ENCODE measurements at places on chromosomes 5 and 9.

DNA sequence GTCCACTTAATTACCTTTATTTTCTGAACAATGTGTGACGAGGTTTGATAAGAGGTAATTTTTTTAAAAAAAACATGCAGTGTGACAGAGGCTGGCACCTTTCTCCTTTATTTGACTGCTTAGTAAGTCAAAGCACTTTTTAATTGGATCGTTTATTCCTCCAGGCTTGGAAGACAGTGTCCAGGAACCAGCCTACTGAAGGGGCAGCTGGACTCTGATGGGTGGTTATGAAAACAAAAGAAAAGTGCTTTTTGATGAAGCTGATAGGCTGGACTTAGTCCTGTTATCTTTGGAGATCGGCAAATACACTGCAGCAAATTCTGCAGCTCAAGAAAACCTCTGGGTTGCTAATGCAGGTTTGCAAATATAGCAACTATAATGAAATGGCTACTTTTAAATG, 141.7 kb downstream of the DCP2 start:
- DNase-seq = no peak

DNA sequence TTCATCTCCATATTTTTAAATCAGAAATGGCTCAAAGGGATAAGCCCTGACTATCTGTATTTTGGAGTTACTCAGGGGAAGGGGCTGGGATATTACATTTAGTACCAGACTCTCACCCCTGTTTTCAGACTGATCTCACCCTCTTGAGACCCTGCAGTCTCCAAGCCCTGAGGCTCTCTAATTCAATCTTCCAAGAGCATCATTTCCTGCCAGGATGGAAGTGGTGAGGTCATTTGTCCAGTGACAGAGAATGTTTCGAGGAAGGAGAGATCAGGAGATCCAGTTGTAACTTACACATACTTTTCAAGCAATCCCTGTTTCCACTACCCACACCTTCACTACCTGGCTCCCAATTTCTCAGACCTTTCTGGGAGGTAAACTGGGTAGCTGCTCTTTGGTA, 295.5 kb upstream of the EFNA5 start:
- DNase-seq = no peak

GRCh38 chr5:39283231-39283818, 64.0 kb upstream of the FYB1 start:
- DNase-seq = peak; percentile 70

GRCh38 chr9:18124760-18125159, 349.2 kb upstream of the ADAMTSL1 start:
- no peak for DNase-seq

GRCh38 chr5:53643445-53643844, 83.0 kb downstream of the NDUFS4 start:
- no peak for DNase-seq

DNA sequence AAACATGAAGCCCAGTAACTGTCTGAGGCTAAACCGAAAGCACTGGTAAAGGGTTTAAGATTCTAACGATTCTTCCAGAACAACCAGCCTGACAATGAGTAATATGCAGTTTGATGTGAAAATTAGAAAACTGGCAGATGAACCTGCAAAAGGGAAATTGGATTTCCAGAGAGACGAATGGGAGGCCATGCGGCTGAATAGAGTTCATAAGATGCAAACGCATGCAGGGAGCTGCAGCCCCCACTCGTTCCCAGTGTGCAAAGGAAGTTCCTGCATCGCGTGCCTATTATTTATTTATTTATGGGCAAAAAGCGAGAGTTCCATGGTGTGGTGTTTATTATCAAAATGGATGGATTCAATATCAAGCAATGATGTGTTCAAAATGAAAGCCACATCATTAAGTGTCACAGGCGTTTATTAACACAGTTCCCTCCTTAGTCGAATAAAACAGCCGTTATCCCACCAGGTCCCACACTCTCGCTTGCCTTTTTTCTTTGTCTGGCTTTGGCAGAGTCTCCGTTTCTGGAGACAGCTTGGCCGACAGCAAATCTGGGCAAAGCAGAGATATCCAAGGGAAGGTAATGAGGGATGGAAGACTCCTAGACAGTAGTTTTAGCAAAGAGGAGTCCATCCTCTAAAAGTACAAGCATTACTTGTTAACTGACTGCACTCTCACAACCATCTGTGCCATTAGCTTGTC, 451.4 kb downstream of the KDM4C start:
- no peak for DNase-seq

GRCh38 chr5:16081376-16081955, 98.1 kb downstream of the MARCHF11 start:
- no peak for DNase-seq

DNA sequence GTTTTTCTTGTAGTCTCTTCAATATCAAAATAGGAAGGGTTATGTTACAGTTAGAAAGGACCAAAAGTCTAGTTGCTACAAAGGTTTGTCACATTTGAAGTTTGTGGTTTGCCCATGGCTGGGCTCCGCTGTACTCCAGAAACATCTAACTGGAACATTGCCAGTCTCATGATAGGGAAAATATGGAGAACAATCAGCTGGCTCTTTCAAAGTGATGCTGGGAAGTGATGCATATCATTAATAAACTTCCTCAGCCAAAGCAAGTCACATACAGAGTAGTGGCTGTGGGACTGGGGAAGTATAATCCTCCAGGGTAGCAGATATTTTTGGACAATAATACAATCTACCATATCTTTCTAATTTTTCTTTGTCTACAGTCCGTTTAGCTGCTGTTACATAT, 8.8 kb downstream of the BTF3 start:
- no peak for DNase-seq

DNA sequence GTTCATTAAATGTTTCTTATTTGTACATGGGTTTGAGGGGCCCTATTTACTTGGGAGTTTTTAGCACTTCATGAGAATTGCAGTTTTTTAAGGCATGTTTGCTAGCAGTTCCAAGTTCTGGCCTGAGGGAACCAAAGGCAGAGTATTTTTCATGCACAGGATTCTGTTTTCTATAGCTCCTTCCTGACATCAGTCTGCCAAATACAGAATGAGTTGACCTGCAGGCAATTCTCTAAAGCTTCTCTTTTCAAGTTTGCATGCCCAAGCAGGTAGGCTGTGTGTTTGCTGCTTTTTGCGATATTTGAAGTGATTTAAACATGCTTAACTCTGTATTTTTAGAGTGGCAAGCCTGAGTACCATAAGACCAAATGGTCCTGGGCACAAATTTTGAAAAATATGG, 75.8 kb downstream of the AOPEP start:
- no peak for DNase-seq

GRCh38 chr9:78038620-78039300, 7.1 kb upstream of the GNAQ start:
- no peak for DNase-seq

DNA sequence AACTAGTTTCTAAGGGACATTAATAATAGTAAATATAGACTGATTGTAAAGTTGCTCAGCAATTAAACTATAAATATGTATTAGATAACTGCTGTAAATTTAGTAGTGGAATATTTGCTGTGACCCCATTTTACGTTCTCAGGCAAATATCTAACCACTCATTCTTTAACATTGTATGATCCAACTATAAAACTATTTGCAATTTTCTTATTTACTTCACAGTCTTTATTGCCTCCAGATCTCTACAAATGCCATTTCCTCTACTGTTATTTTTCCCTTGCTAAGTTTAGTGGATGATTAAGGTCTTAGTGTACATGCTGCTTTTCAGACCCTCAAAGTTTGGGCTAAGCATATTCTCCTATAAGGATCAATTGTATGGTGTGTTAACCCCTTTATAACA, 526.2 kb upstream of the ST8SIA4 start:
- no peak for DNase-seq

- no peak for DNase-seq
Measured at GRCh38 chr5:125486634-125487033, 740.2 kb upstream of the ZNF608 start.

- no peak for DNase-seq
Measured at GRCh38 chr9:98657897-98658296, 50.8 kb downstream of the GABBR2 start.

DNA sequence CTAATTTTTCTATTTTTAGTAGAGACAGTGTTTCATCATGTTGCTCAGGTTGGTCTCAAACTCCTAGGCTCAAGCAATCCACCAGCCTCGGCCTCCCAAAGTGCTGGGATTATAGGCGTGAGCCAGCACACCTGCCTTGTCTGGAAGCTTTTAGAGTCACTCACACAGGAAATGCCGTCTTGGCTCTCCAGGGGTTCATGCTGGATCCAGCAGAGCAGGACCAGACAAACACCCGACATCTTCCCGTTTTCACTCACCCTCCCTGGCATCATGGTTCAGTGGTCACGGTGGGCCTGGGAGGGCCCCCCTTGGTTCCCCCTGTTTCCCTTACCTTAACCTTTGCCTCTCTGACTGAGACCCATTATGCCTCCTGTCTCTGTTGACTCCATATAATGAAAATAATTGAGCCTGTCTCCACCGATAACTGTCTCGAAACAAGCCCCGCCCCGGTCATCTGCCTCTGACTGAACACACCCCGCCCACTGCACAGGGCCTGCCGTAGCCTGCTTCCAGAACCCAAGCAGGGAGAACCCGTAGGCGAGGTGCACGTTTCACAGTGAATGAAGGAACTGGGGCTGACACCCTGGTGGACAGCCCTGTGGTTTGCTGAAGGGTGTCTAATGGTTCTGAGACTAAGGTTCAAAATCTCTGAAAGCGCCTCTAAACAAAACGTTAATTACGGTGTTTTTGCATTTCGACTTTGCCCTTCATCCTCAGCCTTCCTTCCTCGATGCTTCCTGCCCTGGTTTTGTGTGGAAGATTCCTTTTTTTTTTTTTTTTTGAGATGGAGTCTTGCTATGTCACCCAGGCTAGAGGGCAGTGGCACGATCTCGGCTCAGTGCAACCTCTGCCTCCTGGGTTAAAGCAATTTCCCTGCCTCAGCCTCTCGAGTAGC, 39.7 kb upstream of the SPRY4 start:
- no peak for DNase-seq

DNA sequence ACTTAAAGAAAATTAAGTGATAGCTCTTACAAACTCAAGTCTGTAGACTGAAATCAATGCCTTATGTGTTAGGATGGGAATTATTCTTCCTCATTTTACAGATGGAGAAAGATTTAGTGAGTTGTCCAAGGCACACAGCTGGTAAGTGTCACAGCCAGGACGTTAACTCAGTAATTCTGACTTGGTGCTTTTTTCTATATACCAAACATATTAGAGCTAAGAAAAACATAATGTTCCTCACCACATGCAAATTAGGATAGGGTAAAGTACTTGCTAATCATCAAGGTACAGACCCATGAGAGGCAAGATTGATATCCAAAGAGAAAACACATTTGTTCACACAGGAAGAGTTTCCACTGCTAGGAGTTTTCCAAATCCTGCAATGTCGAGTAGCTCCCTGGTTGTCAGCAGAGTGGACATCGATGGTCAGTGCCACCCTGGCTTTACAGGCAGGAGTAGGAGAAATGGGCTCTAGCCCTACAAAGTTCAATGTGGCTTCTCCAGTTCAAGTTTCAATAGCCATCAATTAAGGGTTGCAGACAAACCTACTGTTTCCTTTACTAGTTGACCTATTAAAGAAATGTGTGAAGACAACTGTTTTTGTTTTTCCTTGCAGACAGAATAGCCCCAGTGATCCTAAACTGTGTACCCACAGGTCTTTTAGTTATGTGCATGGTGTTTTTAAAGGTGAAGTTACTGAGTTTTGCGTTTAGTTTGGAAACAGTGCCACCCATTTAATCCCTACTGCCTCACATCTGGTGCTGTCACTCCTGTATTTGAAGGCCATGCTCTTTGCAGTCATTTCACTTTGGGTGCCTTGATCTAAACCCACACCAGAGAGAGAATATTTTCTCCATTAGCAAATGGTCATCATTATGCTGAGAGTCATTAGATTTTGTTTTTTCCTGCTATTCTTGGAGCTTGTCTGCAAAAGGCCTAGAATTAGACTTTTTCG, 460.8 kb upstream of the SMARCA2 start:
- DNase-seq = no peak

DNA sequence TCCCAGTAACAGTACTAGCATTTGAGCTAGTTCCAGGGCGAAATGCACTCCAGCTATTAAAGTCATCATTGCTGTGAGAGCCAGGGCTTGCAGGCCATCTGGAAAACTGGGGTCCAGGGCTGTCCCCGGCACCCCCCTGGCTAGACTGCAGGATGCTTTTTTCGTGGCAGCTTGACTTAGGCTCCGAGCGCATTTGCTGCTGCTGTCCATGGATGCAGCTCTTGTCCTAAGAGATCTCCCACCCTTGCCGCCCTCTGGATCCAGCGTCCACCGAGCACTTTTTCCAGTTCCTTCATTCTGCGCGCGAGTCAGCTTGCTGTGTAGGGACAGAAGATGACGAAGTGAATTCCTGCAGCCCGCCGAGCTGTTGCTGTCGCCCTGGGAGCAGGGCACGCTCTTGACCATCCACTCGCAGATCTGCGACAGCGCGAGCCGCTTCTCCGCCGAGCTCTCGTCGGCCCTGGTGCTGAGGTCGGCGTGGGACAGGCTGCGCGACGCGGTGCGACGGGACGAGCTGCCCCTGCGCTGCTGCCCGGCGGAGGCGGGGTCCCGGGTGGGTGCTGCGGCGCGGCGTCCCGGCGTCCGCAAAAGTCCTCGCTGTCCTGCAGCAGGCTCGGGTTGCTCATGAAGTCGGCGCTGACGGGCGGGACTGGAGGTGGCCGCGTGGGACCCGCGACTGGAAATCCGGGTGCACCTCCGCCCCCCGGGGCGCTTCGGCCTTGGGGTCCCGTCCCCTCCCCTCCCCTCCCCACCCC, 30.7 kb downstream of the OR2V1 start:
- no peak for DNase-seq

GRCh38 chr9:132293145-132293721, 61.6 kb downstream of the SETX start:
- DNase-seq = peak; percentile 38

GRCh38 chr5:180808461-180809000, 5.9 kb upstream of the MGAT1 start:
- DNase-seq = peak; percentile 35

- no peak for DNase-seq
Measured at GRCh38 chr5:175683921-175684320, 26.1 kb downstream of the HRH2 start.

DNA sequence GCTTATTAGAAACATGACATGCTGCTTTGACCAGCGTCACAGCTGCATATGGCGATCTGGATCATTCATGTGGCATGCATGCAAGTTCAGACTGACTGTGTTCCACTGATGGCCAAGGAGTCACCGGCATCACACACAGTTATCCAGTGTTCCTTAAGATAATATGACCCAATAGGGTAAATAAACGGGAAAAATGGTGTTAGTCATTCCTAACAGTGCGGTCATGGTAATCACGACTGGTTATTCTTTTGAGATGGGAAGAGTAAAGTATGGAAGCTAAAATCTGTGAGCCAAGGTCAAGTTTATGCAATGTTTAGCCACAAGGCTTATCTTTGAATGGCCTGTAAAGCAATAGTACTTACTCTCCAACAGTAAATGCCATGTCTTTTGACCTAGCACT, 29.3 kb upstream of the LVRN start:
- DNase-seq = no peak

DNA sequence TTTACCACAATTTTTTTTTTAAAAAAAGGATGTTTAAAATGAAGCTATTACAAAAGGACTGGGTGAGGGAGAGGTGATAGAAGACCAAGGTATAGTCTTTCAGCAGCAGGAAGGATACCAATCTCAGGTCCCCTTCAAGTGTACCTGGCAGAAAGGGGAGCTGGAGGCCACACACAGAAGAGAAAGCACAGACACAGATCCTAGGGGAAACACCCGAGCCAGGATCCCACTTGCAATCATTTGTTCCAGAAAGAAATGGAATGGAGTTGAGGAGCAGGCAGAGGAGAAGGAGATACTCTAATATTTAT, 5.6 kb downstream of the GNPDA1 start:
- no peak for DNase-seq

Measured in activated naive CD4-positive, alpha-beta T cell treated with anti-CD3 and anti-CD28 coated beads, Interleukin-2, amount 10 ng/mL, durations not matched to agents 7 days and 5 days (primary cell).